ENCODE measurements at places on chromosomes 2 and 18. TPM values are rescaled to one million over a fixed set of nuclear protein-coding genes. Genes with fewer than 3 reads are reported as not detected.
A peak's percentile ranks its signal among the peaks of the same experiment; 100 is the strongest.

APLF gene
- total RNA-seq: 6.5 TPM

CFAP65 gene
- not detected for total RNA-seq

IL1R2 gene
- not detected for total RNA-seq

SALL3 gene
- total RNA-seq: 2.1 TPM

CCDC74A gene
- total RNA-seq: 24.2 TPM

NCKAP5 gene
- total RNA-seq: 0.33 TPM

NYAP2 gene
- total RNA-seq: not detected

- no peak for DNase-seq
Measured at GRCh38 chr2:192345287-192345686, 150.6 kb upstream of the TMEFF2 start.

GRCh38 chr2:215288112-215288815 is 23.6 kb upstream of the ATIC start:
- no peak for DNase-seq

DNA sequence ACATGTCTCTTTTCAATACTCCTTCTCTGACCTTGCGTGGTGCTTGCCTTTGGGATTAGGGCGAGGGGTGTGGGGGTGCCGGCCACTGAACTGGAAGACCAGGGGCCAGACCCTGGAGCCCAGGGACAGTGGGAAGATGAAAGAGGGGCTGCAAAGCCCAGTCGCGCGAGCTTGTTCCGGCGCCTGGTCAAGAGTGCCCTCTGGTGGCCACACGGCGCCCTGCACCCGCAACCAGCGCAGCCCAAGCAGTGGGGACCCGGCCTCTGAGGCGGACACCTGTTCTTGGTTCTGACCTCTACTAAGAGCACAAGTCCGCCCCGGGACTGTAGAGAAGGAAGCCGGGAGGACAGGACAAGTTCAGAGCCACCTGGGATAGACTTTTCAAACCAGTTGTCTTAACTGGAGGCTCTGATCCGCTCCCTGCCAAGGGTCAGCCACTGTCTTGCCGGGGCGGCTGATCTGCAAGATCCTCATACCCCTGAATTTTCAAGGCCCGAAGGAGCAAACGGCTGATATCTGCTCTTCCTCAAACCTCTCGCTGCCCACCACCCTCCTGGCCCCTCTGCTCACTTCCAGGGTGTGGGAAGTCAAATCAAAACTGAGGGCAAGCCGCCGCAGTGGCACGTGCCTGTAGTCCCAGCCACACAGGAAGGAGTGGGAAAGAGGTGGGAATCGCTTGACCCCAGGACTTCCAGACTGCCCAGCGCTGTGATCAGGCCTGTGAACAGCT is 14.9 kb upstream of the MSH6 start:
- no peak for DNase-seq

GRCh38 chr2:104836265-104836664 is 17.6 kb upstream of the POU3F3 start:
- DNase-seq: no peak

DNA sequence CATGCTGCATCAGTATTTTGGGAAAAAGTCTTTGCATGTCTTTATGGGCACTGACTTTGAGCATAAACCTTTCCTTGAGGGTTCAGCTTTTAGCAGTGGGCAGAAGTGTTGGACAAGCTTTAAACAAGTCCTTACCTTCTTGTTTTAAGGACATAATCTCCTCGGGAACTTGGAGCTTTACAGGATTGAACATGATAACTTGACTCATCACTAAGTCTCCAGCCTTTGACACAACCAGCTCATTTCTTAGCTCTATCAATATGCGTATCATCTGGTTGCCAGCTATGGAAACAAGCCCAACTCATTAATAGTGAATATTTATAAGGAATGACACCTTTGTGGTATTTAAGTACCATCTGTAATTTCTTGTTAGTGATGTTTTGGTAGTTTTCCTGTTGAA is 21.0 kb upstream of the RAB27B start:
- no peak for DNase-seq

GRCh38 chr2:232382331-232383225 is 4.0 kb downstream of the ALPP start:
- DNase-seq: no peak

- DNase-seq: no peak
Measured at GRCh38 chr2:128503399-128504245, 185.0 kb upstream of the HS6ST1 start.

DNA sequence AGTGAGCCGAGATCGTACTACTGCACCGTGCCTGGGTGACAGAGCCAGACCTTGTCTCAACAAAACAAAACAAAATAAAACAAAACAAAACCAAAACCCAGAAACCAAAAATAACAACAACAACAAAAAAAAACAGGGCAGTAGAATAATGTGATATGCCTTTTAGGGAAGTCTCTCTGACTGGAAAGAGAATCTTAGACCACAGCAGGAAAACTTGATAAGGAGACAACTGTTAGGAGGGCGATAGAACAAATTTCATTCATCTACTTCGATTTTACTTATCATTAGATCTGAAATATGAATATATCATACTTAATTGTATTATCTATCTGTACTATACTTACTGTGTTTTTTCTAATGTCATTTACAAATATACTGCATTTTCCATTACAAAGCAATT is 109.0 kb upstream of the CNTNAP5 start:
- no peak for DNase-seq

DNA sequence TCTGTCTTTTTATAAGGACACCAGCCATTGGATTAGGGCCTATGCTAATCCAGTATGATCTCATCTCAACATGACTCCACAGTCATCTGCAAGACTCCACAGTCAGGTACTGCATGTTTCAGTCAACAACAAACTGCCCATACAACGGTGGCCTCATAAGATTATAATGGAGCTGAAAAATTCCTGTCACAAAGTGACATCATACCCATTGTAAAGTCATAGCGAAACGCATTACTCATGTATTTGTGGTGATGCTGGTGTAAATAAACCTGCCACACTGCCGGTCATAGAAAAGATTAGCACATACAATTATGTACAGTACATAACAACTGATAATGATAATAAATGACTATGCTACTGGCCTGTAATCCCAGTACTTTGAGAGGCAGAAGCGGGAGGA is 102.2 kb downstream of the TEX51 start:
- DNase-seq: no peak

- DNase-seq: no peak
Measured at GRCh38 chr2:102155703-102156515, 13.4 kb downstream of the IL1R1 start.

GRCh38 chr2:31297751-31298150 is 63.8 kb downstream of the EHD3 start:
- DNase-seq: peak; percentile 56

DNA sequence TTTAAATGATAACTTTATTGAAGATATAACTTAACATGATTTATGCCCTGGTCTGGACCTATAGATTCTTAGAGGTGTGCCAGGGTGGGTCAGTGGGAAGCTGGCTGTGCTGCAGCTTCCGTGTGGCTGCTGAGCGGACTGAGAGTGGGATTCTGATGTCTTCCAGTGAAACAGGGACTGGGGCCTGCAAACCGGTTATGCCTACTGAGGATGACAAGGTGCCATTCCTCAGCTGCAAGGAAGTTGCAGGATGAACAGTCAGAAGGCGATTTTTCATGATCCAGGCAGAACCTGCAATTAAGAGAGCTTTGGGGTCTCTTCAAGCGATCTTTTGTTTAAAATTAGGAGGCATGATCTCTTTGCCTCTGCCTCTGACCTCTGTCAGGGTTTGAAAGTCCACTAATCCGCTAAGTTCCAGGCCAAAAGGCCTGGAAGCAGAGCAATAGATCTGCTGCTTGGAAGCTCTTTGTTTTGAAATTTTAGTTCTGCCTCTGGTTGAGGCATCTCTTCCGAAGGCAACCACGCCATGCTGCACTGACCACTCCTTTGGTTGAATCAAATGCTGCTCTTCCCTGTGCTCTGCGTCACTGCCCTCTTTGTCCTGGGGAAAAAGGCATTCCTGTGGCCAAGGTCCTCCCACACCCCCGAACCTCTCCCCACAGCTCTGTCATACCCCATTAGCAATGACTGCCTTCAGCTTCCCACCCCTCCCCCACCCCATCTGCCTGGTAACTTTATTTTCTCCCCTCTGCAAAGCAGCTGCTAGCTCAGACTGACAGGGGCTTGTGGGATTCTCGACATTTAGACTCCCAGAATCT is 2.0 kb downstream of the TMEM169 start:
- DNase-seq: peak; percentile 95

DNA sequence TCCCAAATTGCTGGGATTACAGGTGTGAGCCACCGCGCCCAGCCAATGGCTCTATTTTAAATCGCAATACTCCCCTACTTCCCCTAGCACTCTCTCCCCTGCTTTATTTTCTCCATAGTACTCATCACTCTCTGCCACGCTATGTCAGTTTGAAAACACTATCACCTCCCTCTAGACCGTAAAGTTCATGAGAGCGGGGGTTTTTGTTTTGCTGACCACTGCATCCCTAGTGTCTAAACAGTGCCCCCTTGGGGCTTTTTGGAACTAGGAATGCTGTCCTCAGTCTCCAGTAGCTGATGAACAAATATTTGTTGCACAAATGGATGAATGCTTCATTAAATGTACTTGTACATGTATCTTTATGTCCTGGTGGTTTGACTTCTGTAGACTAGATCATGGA is 44.1 kb downstream of the ATOH8 start:
- DNase-seq: no peak

GRCh38 chr18:25787276-25787675 is 303.1 kb downstream of the SS18 start:
- no peak for DNase-seq

- DNase-seq: no peak
Measured at GRCh38 chr2:74560591-74560990, 6.1 kb downstream of the DOK1 start.

DNA sequence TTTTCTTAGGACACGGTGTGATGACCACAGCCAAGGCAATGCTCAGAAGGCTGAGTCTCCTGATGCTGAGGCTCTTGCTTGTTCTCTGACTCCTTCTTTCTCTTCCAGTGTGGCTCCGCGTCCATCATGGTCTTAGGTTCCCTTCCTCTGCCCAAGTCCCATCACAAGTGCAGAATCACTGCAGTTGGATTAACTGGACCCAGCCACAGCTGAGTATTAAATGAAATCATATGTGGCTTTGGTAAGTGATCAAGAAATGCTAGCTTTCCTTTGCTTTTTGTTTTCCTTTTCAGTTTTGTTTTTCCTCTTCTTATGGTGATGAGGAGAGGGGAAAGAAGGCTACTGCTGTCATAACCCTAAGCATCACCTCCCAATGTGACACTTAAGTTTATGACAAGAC is 375.8 kb downstream of the INSIG2 start:
- DNase-seq: no peak

- DNase-seq: no peak
Measured at GRCh38 chr2:238929242-238930081, 81.6 kb downstream of the TWIST2 start.

- peak; percentile 25 for DNase-seq
Measured at GRCh38 chr18:12741351-12741750, 38.5 kb downstream of the PSMG2 start.

DNA sequence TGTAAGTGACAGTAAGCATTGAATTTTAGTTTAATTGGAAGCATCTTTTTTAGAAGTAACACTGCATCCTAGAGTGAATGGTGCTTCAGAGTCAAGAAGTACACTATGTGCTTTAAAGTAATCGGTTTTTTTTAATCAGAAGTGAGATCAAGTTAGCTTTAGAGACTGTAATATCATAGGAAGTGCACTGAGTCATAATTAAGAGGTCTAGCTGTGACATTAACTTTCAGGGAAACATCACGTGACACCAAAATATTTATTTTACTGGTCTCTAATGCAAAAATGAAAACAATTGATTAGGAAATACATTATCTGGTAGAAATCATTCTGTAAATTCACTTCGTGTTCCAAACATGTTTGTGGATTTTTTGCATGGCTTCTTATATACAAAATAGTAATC is 55.3 kb upstream of the KYNU start:
- no peak for DNase-seq

DNA sequence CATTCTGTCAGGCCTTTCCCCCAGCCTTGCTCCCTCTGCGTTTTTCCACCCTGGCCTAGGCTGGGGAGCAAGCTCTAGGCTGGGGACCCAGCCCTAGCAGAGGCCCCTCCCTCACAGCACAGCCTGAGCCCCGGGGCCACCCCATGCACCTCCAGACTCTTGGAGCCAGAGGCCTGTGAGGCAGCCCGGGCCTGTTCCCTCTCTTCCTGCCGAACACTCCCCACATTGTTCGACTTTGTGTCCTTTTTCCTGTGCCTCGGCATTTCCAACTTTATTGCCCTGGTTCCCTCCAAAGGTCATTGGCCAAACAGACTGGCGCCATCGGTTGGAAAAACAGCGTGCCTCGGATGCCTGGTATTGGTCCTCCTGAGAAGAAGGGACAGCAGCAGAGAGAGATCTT is 79.7 kb downstream of the HS1BP3 start:
- DNase-seq: no peak
